ENCODE measurements at places on chromosomes 2 and 18. TPM values are rescaled to one million over a fixed set of nuclear protein-coding genes. Genes with fewer than 3 reads are reported as not detected.

DNA sequence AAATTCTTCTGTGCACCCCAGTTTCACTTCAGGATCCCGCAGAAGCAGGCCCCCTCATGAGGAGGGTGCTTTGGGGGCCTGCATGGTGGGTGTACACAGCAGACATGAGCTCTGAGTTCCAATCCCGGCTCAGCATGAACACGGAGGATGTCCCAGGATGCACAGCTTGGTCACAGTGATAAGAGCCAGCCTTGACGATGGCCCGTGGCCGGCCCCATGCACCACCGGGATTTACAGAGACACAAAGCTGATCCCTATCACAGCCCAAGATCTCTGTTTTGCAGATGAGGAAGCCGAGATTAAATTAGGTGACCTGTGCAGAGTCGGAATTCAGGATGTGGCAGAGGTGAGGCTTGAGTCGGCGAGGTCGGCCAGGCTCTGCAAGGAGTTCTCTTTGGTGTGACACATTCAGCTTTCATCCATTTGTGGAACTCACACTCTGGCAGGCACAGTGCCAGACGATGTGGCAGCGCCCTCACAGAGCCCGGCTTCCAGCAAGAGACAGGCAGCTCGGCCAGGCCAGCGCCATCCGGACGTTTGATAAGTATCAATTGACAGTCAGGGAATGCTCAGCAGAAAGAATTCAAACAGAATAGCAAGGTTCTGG, 456.3 kb upstream of the MYT1L start:
- no peak for DNase-seq

DNA sequence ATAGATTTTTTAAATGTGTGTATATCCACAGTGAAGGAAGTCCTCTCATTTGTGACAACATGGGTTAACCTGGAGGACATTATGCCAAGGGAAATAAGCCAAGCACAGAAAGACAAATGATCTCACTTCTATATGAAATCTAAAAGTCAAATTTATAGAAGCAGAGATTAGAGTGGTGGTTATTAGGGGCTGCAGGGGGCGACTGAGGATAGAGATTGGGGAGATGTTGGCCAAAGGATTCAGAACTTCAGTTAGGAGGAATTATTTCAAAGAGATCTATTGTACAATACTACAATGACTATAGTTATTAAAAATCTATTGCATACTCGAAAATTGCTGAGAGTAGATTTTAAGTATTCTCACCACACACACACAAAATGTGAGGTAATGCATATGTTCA, 252.4 kb upstream of the SLC39A10 start:
- DNase-seq = no peak

- no peak for DNase-seq
Measured at GRCh38 chr2:200985799-200986198, 22.3 kb upstream of the ORC2 start.

- DNase-seq = no peak
Measured at GRCh38 chr2:36433311-36434217, 78.0 kb downstream of the CRIM1 start.

The MGAT4A gene
- 154 TPM for total RNA-seq

- DNase-seq = no peak
Measured at GRCh38 chr2:216217904-216218260, 108.7 kb downstream of the XRCC5 start.

The TSPYL6 gene
- total RNA-seq = not detected

- DNase-seq = no peak
Measured at GRCh38 chr2:17627434-17627833, 86.9 kb downstream of the VSNL1 start.

DNA sequence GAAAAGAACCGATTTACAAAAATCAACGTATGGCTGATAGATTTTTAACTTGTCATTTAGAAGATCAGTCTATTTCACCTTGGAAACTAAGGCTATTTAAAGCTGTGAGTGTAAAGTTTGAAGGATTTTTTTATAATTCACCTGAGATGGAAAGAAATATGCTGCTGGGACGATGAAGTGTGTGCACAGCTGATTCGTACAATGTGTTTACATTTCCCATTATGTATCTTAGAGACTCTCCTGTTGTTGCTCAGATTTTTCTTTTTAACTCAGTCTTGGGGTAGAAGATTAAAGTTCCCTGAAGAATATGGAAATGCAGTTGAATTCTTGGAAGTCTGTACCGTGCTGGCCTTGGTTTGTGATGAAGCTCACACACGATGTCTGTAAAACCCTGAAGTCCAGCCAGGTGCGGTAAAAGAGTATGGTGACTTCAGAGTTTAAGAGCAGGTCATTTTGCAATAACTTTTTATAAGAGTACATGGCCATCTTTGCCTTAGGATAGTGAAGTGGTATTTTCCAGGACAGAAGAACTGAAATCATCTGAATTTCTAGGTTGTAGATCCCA, 250.1 kb downstream of the PRKCE start:
- DNase-seq = no peak

DNA sequence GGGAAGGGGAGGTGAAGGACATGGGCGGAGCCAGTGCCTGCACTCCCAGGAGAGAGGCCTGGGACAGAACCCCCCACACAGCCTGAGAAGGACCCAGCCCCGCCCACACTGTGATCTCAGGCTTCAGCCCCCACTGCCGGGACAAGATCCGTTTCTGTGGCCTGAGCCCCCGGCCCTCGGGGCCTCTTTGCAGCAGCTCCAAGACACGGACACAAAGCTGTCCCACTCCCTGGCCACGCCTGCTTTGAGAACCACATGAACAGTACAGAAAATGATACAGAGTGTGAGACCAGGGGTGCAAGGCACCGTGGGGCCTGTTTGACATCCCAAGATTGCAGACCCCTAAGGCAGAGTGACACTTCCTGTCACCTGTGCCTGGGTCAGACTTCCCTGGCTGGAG, 74.5 kb downstream of the TWIST2 start:
- DNase-seq = no peak

DNA sequence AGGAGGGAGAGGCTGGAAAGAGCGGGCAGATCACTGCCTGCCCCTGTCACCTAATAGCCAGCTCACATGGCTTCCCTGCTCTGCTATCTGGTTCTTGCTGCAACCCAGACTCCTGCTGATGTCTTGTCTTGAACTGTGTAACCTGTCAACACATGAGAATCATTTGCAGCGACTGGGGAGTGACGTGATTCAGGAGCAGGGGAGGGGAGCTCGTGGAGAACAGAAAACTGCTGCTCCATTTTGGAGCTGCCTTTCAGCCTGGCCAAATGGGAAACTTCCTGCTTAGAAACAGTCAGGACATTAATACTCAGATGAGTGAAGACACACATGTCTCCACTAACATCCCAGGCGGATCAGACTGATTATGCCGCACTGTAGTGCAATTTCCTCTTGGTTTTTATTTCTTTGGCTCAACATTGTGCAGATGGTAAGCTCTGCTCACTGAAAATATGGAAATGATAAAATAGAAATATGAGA, 38.1 kb downstream of the RPL37A start:
- DNase-seq = no peak

GRCh38 chr2:192202373-192202772, 7.6 kb upstream of the TMEFF2 start:
- no peak for DNase-seq

DNA sequence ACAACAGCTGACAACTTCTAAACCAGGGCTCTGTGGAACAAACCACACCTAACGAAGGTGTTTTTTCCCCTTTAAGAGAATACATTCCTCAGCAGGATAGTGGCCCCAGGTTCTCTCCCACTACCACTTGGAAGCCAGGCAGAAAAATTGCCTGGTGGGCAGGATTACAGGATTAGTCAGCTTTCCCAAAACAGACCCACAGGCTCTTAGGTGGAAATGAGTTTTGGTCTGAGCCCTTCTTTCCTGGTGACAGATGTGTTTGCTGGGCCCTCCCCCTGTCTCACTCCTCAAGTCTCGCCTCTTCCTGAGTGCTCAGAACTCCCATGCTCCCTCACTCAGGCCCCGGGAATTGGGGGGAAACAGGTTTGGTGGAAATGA, 139.4 kb upstream of the HAAO start:
- no peak for DNase-seq

- no peak for DNase-seq
Measured at GRCh38 chr2:139478165-139478914, 698.1 kb upstream of the NXPH2 start.

The CD226 gene
- total RNA-seq = 1.0 TPM

The C2orf66 gene
- total RNA-seq = not detected

DNA sequence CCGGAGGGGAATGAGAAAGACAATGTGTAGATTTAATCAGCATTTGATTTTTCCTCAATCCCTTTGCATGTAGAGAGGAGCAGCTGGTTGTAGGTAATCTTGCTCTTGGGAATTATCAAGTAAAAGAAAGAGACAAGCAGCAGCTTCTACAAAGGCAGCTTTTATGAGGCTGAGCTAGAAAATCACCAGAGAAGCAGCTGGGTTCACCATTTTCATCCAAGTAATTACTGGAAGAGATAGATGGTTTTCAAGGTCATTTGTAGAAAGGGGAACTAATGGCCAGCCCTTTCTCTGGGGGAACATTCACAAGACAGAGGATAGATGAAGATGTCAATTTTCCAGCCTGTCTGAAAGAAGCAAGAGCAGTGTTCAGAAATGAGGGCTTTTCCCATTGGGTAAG, 113.0 kb downstream of the RND3 start:
- no peak for DNase-seq

The OTOS gene
- total RNA-seq = not detected

DNA sequence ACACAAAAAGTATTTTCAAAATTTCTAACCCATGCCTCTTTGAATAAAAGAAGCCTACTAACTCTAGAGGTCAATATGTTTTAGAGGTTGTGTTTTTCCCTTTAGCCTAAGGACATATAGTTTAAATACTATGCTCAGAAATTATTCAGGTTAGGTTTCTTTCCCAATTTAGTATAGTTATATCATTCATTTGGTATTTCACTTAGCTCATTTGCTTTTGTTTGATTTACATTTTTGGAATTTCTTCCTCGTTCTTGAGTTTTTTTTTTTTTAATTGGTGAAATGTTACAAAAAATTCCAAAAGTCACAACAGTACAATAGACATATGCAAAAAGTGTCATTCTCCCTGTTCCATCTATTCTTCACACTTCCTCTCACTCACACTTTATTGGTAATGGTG, 371.3 kb upstream of the TNP1 start:
- DNase-seq = no peak

The HK2 gene
- total RNA-seq = 423 TPM

DNA sequence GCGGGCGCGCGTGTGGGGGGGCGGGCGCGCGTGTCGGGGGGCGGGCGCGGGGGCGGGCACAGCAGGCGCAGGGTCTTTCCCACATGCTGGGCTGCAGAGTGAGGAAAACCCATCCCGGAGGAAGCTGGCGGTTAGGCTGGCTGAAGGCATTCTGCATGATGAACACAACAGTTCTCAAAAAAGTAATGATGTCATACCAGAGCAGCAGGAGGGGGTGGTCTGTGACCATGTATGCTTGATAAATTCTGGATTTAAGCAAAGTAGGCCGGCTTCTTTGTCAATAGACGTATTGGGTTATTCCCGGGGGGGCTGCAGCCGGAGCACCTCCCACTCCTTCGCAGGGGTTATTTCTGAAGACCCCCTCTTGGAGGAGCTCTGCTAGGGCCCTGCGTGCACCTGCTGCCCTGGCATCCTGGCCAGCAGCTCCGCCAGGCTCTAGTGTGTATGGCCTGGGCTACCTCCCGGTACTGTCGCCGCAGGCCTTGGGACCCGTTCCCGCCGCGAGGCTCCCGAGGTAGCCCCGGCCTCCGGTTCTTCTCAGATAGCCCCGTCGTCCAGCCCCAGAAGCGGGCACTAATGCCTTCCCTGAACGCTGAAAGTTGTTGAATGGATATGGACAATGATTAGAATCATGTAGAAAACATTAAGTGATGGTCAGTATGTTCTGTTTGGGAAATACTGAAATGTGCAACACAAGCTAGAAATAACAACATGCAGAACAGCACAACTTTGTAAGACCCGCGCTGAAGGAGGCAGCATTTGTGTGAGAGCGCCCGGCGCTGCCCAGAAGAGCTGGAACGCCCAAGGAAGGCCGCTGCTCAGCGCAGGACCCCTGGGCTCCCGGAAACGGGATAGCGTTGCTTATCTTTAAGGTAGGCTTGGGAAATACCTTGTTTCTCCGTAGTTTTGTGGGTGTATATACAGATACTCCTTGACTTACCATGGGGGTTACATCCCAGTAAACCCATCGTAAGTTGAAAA, 101.4 kb upstream of the RAB6C start:
- DNase-seq = peak; percentile 17

The NEU2 gene
- total RNA-seq = not detected

- no peak for DNase-seq
Measured at GRCh38 chr2:189552991-189553404, 27.6 kb downstream of the SLC40A1 start.

- no peak for DNase-seq
Measured at GRCh38 chr2:30368258-30368657, 78.8 kb upstream of the LCLAT1 start.

The ARHGAP15 gene
- 2.2 TPM for total RNA-seq
